HuH-7.5 (cell line): ENCODE measurements at places on chromosomes 2 and 18.

DNA sequence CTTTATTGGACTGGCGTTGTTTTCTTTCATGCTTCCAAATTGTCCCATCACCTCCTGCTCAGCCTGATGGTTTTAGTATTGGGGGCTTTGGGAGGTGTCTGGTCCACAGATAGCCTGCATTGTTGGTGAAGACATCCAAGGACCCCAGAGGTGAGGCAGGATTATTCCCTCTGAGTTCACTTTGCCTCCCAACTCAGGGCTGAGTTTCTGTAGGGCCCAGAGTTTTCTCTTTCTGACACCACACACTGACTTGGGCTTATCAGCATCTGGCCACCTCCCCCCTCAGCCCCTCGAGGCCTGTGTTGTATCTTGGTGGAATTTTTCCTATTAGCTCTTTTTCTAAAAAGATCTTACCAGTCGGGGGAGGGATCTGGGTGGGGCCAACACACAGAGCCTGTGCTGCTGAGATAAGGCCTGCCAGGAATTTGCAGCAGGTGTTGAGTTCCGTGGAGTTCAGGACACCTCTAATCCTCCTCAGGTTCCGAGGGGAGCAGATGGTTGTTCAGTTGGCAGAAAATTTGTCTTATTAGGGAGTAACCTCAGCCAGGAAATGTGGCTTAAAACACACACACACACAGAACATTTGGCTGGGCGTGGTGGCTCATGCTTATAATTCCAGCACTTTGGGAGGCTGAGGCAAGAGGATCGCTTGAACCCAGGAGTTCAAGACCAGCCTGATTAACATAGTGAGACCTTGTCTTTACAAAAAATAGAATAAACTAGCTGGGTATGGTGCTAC lies 7.3 kb downstream of the EMILIN2 start:
- no peak for DNase-seq

- DNase-seq: no peak
Observed at GRCh38 chr2:68098291-68098797, 35.5 kb upstream of the C1D start.

DNA sequence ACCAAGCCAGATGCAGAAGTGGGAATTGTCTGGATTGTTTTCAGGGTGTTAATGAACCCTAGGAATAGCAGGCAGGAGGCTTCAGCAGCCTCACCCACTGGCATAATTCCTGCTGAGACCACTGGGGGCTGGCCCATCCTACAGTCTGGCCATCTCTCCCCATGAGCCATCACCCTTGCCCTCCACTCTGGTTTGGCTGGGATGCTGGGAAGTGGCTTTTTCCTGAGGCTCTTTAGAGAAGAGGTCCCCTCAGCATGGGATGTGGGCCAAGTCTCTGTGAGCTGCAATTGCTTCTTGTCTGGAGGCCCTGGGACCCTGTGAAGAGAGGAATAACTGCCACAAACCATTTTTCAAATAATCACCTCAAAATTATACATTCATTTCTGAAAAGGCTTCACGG lies 4.0 kb downstream of the TCF7L1 start:
- no peak for DNase-seq

GRCh38 chr2:64568836-64569235 lies 44.7 kb downstream of the AFTPH start:
- DNase-seq: no peak
